Erythroblast (primary cell): ENCODE measurements at places on chromosomes 11 and 22.

DNA sequence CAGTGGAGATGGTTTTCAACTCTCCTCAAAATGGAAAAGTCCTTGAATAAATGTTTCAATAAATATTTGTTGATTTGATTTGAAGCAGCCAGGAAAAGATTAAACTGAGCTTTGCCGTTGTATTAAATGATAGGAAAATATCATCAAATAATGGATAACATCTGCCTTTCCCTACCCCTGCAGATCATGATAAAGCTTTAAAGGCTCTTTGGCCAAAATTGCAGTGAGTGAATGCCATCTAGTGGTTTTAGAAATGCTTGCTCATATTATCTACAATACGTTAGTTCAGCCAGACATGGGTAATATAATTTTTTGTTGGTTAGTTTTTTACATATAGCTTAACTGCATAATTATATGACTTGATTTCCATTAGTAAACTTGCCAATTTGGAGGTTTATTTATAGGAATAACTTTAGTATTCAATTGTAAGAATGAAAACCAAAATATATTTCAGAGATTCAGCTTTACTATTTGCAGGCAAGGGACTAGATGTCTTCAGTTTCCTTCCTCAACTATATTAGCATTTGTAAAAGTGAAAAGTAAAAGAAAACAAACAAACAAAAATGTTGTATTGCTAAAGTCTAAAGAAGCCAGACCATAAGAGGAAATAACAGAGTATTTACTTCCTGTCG is 159.2 kb downstream of the MSANTD4 start:
- peak; percentile 27 for DNase-seq

GRCh38 chr11:44338026-44338425 is 28.1 kb upstream of the ALX4 start:
- DNase-seq, result no peak

GRCh38 chr11:75673977-75674582 is 5.2 kb upstream of the MAP6 start:
- peak; percentile 72 for DNase-seq

DNA sequence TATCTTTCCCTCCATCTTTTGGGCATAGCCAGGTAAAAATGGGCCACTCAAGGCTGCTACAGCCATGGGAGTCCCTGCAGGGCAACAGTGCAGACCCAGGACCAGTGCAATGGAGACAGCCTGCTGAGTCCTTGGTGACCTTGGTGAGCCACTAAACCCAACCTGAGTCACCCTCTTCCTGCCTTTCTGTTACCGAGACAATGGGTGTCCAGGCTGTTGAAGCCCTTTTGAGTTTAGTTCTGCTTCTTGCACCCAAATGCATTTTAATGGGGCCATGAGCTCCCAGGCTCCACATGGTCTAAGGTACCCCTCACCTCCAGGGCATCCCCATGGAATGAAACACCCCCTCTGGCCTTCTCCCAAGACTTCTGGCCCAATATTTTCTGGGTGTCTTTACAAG is 874 bp upstream of the PLAAT4 start:
- no peak for DNase-seq

DNA sequence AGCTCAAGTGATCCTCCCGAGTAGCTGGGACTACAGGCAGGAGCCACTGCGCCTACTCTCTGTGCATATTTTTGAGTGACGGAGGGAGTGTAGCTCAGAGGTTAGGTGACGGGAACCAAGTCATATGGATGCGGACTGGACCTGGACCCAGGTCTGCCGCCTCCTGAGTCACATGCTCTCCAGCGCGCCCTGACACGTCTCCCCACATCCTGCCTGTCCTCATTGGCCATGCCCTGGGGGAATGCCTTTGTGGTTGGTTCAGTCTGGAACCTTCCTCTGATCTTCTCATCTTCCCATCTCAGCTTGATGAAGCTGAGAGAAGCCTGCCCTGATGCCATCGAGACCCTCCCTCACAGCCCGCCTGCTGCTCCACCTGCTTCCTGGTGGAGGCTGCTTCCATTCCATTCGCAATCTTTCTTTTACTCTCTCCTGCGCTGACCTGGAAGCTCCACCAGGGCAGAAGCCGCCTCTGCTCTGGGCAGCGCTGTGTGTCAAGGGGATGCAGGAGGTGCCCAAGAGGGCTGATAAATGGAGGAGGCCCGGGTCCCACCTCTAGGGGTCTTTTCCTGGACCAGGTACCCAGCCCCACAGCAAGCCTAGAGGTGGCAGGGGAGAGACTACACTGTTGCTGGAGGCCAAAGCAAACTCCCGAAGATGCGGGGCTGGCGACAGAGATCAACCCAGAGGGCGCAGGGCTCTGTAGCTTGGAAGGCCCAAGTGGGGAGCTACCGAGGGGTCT is 13.9 kb upstream of the BAIAP2L2 start:
- no peak for DNase-seq

DNA sequence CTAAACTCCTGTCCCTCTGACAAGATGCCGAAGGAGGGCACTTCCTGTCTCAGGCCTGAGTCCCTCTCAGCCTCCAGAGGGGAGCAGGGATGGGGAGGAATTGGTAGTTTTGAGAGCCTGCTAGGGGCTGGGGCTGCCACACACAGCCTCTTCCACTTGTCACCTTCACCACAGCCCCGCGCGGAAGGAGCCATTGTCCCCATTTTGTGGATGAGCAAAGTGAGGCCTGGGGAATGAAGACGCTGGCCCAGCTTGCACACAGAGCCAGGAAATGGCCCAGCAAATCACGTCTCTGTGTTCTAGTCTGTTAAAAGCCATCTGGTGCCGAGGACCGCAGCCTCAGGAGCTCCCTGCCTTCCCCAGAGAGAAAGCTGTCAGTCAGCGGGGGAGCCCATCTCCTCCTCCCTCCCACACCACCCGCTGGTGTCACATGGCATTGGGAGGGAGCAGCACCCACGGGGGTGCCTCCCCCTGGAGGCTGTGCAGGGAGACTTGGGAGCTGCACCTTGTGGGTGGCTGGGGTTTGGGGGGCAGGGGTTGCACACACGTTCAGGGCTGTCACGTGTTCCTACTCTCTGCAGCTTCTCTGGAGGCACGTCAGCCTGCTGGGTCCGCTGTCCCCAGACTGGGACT is 34.6 kb downstream of the RASD2 start:
- DNase-seq, result no peak

- DNase-seq, result peak; percentile 54
These were observed 135.1 kb downstream of the BCR start for GRCh38 chr22:23315341-23315917.

DNA sequence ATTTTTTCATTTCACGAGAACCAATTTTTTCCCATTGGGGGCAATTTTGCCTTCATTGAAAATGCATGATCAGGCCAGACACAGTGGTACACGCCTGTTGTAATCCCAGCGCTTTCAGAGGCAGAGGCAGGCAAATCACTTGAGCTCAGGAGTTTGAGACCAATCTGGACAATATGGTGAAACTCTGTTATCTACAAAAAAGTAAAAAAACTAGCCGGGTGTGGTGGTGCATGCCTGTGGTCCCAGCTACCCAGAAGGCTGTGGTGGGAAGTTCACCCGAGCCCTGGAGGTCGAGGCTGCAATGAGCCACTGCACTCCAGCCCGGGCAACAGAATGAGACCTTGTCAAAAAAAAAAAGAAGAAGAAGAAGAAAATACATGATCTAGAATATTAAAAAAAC is 19.2 kb upstream of the UPK3A start:
- no peak for DNase-seq

DNA sequence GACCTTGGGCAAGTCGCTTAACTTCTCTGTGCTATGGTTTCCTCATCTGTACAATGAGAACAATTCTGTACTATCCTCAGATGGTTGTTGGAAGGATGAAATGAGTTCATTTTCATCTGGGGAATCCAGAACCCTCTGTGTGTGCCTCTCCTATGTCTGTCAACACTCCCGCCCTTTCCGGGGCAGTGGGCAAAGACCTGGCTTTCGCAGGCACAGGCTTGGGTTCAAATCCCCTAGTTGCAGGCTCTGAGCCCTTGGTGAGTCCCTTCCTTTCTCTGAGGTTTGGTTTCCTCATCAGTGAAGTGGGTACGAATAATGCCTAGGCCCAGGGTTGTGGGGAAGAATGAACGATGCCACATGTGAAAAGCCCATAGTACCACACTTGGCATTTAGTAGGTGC is 6.0 kb downstream of the PNPLA5 start:
- no peak for DNase-seq

DNA sequence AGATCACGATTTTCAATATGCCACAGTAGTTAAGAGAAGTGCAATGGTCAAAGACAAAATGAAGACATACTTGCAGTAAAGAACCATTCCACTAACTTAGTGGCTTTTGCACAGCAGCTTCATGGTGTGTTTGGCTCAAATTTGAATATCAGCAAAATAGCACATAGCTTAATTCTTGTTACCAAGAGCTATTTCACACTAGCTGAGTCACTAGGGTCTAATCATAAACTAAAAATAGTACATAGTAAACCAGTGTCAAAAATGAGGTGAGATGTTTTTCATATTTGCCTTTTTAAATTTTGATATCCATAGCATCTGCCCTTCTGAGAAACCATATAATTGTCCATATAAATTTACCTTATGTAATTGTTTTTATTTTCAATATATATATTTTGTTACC is 325.0 kb upstream of the LUZP2 start:
- DNase-seq, result no peak

DNA sequence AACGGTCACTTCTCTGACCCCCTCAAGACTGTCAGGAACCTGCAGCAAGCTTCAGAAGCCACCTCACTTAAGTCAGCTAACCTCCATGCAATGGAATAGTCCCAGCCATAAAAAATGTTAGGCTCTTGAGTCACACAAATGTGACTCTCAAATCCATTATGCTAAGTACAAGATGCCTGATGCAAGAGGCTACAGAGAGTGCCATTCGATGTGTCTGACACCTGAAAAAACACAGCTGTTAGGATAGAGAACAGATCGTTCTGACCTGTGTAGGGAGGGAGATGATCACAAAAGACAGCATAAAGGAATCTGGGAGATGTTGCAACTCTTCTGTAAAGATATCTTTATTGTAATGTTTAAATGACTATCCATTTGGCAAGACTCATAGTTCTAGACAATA is 712.4 kb downstream of the TBC1D22A start:
- no peak for DNase-seq

GRCh38 chr11:3229673-3230630 is 2.3 kb downstream of the MRGPRE start:
- no peak for DNase-seq

GRCh38 chr11:31645747-31646146 is 136.2 kb downstream of the ELP4 start:
- no peak for DNase-seq

GRCh38 chr11:47943721-47944586 is 36.4 kb upstream of the PTPRJ start:
- no peak for DNase-seq

DNA sequence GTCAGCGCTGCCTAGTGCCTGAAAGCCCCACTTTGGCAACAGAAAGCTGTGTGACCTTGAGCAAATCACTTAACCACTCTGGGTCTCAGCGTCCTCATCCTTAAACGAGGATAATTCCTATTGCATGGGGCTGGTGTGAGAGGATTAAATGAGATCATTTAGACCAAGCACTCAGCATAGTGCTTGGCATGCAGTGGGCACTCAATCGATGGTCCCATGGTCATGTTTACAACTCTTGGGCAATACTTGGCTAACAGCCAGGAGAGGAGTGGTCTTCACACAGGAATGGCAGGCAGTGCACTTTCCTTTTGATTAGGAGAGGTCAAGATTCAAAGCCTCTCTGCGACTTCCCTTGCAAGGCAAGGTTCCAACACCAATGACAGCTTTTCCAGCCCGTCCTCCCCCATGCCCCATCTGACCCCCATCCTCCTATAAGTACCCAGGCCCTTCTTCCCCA is 14.1 kb downstream of the TNKS1BP1 start:
- no peak for DNase-seq

GRCh38 chr11:67442504-67443404 is 522 bp downstream of the CORO1B start:
- DNase-seq, result no peak

- no peak for DNase-seq
These were observed at the start of gene MCAM for GRCh38 chr11:119316729-119317591. MCAM (minus strand) TSS chr11:119317130; CDS start chr11:119317101, 29 bp downstream.

GRCh38 chr11:121613724-121614123 is 161.0 kb upstream of the SORL1-AS1 start:
- no peak for DNase-seq

DNA sequence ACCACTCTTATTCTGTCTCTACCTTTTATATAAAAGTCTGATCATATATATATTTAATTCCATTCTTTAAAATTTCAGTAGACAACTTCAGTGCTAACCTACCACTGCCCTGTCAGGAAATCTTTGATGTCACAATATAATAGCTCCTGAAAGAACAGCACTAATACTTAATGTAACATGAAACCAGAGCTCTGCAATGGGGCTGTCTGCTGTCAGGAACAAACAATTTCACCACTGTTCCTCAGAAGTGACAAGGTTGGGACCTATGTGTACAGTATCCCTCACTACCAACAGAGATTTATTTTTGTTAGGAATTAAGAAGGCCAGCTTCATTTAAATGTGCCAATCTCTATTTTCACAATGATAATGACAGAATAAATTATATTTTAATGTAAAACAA is 165.5 kb upstream of the C11orf58 start:
- no peak for DNase-seq

- DNase-seq, result no peak
These were observed 14.7 kb downstream of the STX3 start for GRCh38 chr11:59769828-59770227.

GRCh38 chr22:50014053-50014501 is 1.5 kb upstream of the IL17REL start:
- DNase-seq, result no peak

DNA sequence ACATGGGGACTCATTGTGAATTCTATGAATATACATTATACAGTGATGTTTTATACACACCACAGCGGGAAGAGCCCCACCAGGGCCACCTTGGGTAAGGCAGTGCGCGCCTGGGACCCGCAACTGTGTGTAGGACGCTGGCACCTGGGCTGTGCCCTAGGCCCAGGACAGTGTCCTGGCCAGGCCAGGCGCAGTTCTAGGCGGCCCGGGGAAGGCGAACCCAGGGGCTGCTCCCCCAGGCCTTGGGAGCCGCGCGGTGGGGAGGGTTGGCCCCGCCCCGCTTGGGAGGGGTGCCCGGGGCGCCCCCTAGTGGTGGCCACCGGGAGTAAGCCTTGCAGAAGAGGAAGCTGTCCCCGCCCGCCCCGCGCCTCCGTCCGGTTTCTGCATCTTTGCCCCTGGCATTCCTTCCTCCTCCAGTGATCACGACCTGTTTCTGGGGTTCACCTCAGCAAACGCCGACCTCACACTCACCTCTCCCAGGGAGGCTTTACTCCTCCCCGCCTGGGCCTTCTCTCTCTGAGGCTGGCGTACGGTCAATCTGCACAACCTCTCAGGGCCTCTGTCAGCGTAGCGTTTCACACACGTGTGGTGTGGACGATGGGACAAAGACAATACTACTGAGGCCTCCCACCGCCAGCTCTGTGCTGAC is 9.5 kb upstream of the EHD1 start:
- DNase-seq, result peak; percentile 90

GRCh38 chr11:86120807-86121206 is 51.9 kb upstream of the PICALM start:
- no peak for DNase-seq

- no peak for DNase-seq
These were observed 176.7 kb downstream of the SWAP70 start for GRCh38 chr11:9840460-9841004.
